MM.1S (cell line): ENCODE measurements at places on chromosomes 7 and 10.
A peak's percentile ranks its signal among the peaks of the same experiment; 100 is the strongest.

DNA sequence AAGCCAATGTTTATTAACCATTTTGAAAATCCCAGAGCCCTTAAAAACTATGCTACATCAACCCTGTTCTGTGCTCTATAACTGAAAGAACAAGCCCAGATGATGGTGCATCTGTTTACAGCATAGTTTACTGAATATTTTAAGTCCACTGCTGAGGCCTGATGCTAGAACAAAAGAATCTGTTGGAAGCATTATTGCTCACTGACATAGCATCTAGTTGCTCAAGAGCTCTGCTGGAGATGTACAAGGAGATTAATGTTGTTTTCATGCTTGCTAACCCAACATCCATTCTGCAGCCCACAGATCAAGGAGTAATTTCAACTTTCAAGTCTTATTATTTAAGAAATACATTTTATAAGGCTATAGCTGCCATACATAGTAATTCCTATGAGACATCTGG lies 181.3 kb upstream of the FEZF1 start:
- no peak overlapping the region for H3K4me3 ChIP-seq
- H3K4me1 ChIP-seq = no peaks in the 10 kb centered on the region
- no peak for DNase-seq
- no peaks in the 10 kb centered on the region for H3K27me3 ChIP-seq
- H3K36me3 ChIP-seq = no peaks in the 10 kb centered on the region

GRCh38 chr10:24947304-24948097 lies 4.9 kb downstream of the PRTFDC1 start:
- no peaks in the 10 kb centered on the region for H3K27me3 ChIP-seq
- H3K27ac ChIP-seq = no peak overlapping the region
- no peaks in the 10 kb centered on the region for H3K36me3 ChIP-seq

GRCh38 chr7:133556048-133556447 lies 303.2 kb downstream of the EXOC4 start:
- no peak for DNase-seq
- H3K36me3 ChIP-seq = no peaks in the 10 kb centered on the region
- no peaks in the 10 kb centered on the region for H3K4me1 ChIP-seq
- H3K27me3 ChIP-seq = no peaks in the 10 kb centered on the region

GRCh38 chr10:110141871-110142635 lies 65.4 kb upstream of the MXI1 start:
- no peaks in the 10 kb centered on the region; the same call in 1 of the 2 replicates for H3K4me1 ChIP-seq
- no peaks in the 10 kb centered on the region for H3K36me3 ChIP-seq
- H3K27ac ChIP-seq = no peak overlapping the region
- DNase-seq = no peak
- 0 out of 2 replicates have a peak, but pooled peaks cover 5% of the 10 kb centered on the region for H3K27me3 ChIP-seq
- no peak overlapping the region for H3K4me3 ChIP-seq

GRCh38 chr10:108404155-108404554 lies 1239.6 kb upstream of the SORCS1 start:
- no peak for DNase-seq
- no peaks in the 10 kb centered on the region for H3K4me1 ChIP-seq
- H3K4me3 ChIP-seq = no peak overlapping the region
- no peaks in the 10 kb centered on the region for H3K36me3 ChIP-seq
- H3K27me3 ChIP-seq = no peaks in the 10 kb centered on the region
- H3K27ac ChIP-seq = no peak overlapping the region

DNA sequence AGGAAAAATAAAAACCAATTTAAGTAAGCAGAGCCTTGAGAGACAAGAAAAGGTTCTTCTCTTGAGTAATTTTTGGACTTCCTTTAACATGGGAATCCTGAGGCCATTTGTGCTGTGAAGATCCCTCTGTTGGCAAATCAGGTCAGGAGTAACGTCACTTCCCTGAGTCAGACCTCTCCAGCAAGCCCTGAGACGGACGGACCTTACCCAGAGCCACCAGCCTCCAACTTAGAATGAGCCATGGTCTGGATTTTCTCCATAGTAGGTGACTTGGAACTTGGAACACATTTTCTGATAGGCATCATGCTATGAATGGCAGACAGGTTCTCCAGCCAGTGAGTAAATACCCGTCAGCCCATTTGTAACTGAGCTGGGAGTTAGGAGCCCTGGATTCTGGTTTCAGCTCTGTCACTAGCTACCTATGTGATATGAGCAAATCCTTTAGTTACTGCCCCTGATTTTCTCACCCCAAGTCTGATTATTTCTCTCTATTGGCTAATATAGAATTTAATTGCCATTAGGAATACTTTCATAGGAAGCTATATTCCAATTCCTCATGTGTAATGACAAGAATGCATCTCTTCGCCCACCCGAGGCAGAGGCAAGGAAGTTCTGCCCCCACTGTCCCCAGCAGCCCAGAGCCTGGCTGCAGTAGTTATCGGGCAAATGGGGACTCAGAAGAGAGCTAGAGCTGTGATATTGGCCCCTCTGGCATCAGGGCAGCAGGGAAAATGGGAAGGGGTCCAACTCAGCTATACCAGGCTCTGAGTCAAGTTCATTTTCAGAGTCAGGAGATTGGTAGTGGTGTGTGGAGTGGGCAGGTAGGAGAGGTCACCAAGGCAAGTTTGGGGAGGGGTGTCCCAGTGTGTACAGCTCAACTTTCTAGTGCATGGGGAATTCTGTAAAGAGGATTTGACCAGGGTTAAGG lies 153.7 kb upstream of the AGK start:
- no peak overlapping the region for H3K4me3 ChIP-seq
- no peaks in the 10 kb centered on the region for H3K36me3 ChIP-seq
- peaks cover 14% of the 10 kb centered on the region for H3K4me1 ChIP-seq
- no peaks in the 10 kb centered on the region for H3K27me3 ChIP-seq

GRCh38 chr10:102493771-102494170 lies 8.7 kb downstream of the ACTR1A start:
- no peaks in the 10 kb centered on the region for H3K4me1 ChIP-seq
- H3K4me3 ChIP-seq = no peak overlapping the region
- no peak for DNase-seq
- H3K36me3 ChIP-seq = no peaks in the 10 kb centered on the region
- no peaks in the 10 kb centered on the region for H3K27me3 ChIP-seq

DNA sequence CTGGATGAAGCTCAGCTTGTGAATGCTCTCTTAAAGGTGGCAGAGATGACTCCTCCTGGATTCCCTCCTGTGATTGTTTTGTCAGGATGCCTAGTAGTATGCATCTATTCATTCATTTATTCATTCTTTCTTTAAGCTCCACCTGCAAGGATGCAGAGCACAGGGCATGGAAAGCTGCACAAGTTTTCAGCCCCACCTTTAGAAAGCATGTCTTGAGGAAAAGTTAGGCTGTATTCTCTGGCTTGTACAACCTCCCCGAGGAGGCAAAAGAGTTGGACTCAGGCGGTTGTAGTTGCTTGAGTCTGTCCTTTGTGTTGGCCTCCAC lies 22.4 kb downstream of the ARID5B start:
- peaks cover 6% of the 10 kb centered on the region; the same call in 1 of the 2 replicates for H3K4me1 ChIP-seq
- DNase-seq = no peak
- peaks cover 4% of the 10 kb centered on the region; the same call in 1 of the 2 replicates for H3K36me3 ChIP-seq
- no peak overlapping the region for H3K27ac ChIP-seq
- no peaks in the 10 kb centered on the region for H3K27me3 ChIP-seq

GRCh38 chr7:42877862-42878261 lies 34.0 kb downstream of the C7orf25 start:
- H3K27me3 ChIP-seq = no peaks in the 10 kb centered on the region
- no peaks in the 10 kb centered on the region for H3K4me1 ChIP-seq
- no peak overlapping the region for H3K4me3 ChIP-seq
- no peaks in the 10 kb centered on the region for H3K36me3 ChIP-seq

GRCh38 chr7:19772841-19773760 lies at the start of gene TMEM196:
TSS of gene TMEM196 (minus strand) at chr7:19773617. CDS start at chr7:19772696, 921 bp downstream.
- no peak within 1 kb of the TSS for H3K4me3 ChIP-seq
- H3K27me3 ChIP-seq = no peaks in the 10 kb centered on the region
- H3K4me1 ChIP-seq = no peaks in the 10 kb centered on the region
- H3K27ac ChIP-seq = no peak within 1 kb of the TSS

DNA sequence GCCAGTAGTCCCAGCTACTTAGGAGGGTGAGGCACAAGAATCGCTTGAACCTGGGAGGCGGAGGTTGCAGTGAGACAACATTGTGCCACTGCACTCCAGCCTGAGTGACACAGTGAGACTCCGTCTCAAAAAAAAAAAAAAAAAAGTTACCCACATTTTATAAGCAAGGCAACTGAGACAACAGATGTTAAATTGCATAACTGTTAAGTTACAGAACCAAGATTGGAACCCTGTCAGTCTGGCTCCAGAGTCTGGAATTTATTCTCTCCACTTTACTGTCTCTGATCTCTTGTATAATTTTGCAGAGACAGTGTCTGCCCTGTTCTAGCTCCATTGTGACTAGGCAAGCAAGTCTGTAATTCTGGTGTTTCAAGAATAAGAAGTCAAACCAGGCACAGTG lies 6.2 kb upstream of the ITGB1 start:
- no peak overlapping the region for H3K4me3 ChIP-seq
- H3K27ac ChIP-seq = no peak overlapping the region
- no peaks in the 10 kb centered on the region for H3K36me3 ChIP-seq
- no peak for DNase-seq
- no peaks in the 10 kb centered on the region for H3K4me1 ChIP-seq

DNA sequence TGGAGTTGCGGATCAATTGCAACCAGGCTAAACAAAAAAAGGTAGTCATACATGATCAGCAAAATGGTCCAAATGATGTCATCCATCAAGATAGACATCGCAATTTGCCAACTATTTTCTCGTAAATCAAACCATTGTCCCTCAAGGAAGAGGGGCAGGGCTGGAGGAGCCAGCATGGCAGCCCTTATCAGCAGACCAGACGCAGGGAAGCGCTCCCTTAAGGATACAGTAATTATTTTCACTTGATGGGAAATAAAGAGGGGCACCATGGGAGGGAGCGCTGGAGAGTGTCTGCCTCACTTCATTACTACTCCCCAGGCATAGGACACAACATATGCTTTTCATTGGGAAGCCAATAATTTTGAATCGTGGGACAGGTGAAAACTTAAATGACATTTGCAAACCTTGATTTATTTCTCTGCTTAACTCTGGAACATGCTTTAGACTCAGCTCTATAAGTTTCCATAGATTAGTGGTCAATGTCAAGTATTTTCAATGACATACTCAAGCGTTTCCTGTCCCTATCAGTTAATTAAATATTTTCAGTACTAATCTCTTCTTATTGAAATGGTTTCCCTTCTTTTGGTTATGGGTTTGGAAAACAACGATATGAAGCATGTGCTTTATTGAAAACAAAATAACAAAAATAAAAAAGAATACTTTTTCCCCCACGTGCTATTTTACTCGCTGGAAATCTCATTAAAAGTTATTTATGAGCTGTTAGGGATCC lies 202.4 kb upstream of the HABP2 start:
- DNase-seq = no peak
- H3K36me3 ChIP-seq = no peaks in the 10 kb centered on the region
- no peak overlapping the region for H3K4me3 ChIP-seq
- H3K27me3 ChIP-seq = no peaks in the 10 kb centered on the region
- no peak overlapping the region for H3K27ac ChIP-seq
- H3K4me1 ChIP-seq = no peaks in the 10 kb centered on the region

DNA sequence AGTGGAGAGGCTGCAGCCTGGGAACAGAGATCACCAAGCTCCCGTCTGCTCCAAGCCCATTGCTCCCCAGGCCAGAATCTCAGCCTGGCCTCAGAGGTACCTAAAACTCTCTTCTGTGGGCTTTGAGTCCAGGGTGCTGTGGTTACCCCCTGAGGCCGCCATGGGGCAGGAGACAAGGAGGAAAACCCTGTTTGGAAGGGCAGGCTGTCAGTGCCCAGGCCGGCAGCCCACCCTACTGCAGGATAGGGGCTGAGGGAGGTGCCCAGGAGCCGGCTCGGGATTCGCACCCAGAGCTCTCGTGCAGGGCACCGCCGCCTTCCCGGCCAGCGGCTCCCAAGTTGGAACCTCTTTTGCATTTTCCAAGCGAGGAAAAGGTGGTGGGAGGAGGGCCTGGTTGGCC lies 24.5 kb downstream of the UNCX start:
- H3K27ac ChIP-seq = no peak overlapping the region
- H3K4me1 ChIP-seq = no peaks in the 10 kb centered on the region
- H3K4me3 ChIP-seq = no peak overlapping the region

DNA sequence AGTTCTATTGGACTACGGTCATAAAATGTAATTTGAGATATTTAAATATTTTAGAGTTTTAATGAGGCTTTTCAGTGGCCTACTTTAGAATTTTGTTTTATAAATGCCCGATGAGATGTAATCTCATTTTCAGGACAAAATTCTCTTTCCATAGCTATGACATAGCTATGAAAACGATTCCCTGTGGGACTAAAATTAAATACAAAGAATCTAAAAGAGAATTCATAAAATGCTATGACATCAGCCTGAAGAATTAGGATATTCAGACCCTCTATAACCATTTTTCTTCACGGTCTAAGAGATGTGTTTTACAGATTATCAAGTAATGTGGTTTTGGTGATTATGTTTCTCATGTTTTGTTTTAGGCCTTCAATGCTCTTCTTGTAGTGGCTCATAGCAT lies 48.2 kb upstream of the ODAD2 start:
- H3K27ac ChIP-seq = no peak overlapping the region
- no peaks in the 10 kb centered on the region for H3K36me3 ChIP-seq
- H3K4me3 ChIP-seq = no peak overlapping the region
- no peaks in the 10 kb centered on the region for H3K4me1 ChIP-seq
- no peaks in the 10 kb centered on the region for H3K27me3 ChIP-seq

DNA sequence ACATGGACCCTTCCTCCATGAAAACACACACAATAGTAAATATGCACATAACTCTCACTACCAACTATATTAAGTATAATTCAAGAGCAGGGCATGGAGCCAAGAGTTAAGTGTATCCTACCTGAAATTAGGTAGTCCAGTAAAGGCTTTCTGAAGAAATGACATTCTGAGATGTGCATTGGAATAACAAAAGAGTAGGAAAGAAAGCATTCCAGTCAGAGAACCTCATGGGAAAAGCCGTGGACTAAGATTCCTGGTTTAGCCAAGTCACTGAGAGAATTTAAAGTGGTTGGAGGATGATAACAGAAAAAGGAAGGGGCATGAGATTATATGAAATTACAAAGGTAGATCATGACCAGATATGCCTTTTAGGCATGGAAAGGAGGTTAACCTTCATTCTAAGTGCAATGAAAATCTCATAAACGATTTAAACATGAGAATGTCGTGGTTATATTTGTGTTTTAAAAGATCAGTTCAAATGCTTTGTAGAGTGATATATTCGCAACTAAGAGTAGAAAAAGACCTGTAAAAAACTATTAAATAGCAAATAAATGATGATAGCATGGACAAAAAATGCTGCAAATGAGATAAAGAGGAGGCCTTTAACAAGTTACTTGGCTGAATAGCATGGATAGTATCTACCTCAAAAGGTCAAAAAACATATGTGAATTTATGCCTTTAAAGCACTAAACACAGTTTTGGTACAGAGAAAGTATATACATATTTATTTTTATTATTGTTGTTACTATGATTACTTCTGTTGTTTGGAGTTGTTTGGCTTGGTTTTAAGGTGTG lies 767.4 kb upstream of the GHITM start:
- no peak for DNase-seq
- H3K4me1 ChIP-seq = no peaks in the 10 kb centered on the region
- H3K27ac ChIP-seq = no peak overlapping the region
- no peaks in the 10 kb centered on the region for H3K27me3 ChIP-seq
- no peak overlapping the region for H3K4me3 ChIP-seq

GRCh38 chr10:4623200-4623599 lies 202.8 kb upstream of the AKR1E2 start:
- peak; percentile 30 for DNase-seq
- no peaks in the 10 kb centered on the region for H3K36me3 ChIP-seq
- H3K27ac ChIP-seq = peak overlapping the region; percentile 10; the same call in 1 of the 2 replicates
- H3K4me3 ChIP-seq = peak overlapping the region; percentile 16; the same call in 1 of the 2 replicates
- no peaks in the 10 kb centered on the region for H3K27me3 ChIP-seq
